ENCODE measurements at places on chromosomes 11 and 22.

DNA sequence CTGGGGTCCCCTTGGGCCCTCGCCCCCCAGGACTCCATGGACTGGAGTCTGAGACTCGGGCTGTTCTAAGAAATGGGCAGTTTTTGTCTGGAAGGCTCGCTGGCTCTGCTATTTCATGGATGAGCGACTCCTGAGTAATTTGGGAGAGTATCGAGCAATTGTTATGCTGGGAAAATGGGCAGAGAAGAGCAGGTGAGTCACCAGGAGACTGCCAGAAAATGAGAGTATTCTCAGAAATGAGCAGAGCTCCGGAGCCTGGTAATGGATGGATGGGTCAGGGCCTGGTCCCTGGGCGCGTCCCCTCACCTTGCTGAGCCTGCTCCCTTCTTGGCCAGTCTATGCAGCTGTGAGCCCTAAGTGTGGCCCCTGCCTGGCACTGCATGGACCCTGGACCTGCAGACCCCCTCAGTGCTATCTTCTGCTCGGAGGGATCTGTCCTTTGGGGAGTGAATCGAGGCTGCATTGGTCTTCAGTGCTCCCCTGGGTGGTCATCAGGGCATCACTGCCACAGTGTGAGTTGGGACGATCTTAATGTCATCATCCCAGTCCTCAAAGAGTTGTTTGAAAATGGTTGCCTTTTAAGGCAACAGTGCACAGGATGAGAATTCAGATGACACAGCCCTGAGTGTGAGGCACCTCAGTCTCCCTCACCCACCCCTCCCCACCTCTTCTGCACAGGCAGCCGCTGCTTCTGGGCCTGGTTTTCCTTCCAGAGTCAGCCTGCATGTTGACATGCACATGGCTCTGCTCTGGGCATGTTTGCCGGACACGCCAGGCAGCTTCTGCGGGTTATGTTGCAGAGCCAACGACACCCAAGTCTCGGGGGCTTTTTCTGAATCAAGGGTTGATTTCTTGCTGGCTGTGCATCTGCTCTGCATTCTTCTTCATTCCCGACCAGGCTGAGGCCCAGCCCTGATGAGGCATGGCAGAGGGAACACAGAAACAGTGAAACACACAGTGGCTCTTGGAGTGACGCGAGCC, 519.0 kb downstream of the TBC1D22A start:
- no peak for DNase-seq

- no peak for DNase-seq
Measured at GRCh38 chr22:50058906-50059880, 1.1 kb upstream of the TTLL8 start.

DNA sequence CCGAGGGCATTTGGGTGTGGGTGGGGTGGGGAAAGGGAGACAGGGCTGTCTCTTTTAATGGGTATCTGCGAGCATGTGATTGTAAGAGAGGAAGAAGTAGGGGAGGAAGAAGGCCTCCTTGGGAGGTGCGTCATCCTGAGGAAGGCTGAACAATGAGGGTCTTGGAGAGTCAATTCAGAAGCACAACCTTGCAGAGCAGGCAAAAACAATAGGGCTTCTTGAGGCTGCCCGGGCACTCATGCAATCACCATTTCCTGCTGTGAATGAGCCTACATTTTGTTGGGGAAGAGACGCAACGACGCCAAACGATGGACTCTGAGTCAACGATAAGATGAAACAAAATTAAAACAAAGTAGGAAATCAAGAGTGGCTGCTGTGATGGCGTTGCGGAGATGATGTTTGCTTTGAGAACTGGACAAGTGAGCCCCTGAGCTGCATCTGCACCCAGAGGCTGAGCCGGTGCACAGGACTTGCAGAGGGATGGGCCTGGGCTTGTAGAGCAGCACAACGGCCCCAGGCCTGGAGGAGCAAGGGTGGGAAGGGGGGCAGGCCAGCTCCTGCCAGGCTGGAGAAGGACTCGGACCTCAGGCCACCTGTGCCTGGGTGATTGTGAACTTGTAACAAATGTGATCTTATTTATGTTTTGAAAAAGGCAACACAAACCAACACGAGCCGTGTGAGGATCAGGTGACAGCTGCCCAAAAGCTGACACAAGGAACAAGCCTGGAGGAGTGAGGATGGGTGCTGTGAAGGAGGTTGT, 92.3 kb upstream of the B3GAT1 start:
- no peak for DNase-seq

- no peak for DNase-seq
Measured at GRCh38 chr11:84532364-84532763, 1094.8 kb downstream of the DLG2 start.

GRCh38 chr11:1776331-1776851, 12.7 kb upstream of the CTSD start:
- DNase-seq, result no peak

- no peak for DNase-seq
Measured at GRCh38 chr22:47064016-47064415, 301.6 kb downstream of the TBC1D22A start.

- no peak for DNase-seq
Measured at GRCh38 chr22:44261164-44261860, 51.4 kb downstream of the SHISAL1 start.

DNA sequence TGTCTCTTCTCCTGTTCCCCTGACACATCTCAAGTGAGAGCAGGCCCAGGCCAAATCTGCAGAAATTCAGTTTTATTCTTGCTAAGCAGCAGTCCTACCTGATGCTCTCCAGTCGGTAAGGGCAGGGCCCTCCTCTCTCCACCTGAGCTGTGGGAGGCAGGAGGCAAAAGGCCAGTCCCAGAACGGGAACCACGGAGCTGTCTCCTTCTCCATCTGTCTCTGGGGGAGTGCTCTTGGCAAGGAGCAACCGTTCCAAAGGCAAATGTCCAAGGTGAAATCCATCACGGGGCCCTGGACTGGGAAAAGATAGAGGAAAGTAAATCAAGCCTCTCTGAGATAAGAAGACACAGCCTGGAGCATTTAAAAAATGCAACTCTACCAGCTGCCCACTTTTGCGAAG, 65.2 kb upstream of the CDON start:
- DNase-seq, result no peak

- DNase-seq, result no peak
Measured at GRCh38 chr11:98107736-98108135, 913.0 kb upstream of the CNTN5 start.

GRCh38 chr22:46513908-46514550, 23.4 kb downstream of the CELSR1 start:
- DNase-seq, result no peak

GRCh38 chr22:22218302-22218701, 26.3 kb upstream of the VPREB1 start:
- no peak for DNase-seq

DNA sequence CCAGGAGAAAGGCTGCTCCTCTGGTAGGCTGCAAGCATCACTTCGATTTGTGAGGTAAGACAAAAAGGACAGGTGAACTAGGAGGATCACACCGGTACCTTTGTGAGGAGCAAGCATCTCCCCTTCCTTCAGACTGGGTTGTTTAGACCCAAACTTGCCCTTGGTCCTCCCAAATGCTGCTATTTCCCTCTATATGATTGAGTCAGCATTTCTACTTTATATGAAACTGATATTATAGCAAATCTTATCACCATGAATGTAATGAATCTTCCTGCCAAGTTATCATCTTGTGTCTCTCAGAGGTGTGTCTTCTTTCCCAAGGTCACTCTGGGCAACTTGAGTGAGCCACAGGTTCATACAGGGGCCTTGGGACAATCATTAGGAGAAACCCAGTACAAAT, 61.0 kb downstream of the KIRREL3 start:
- no peak for DNase-seq

DNA sequence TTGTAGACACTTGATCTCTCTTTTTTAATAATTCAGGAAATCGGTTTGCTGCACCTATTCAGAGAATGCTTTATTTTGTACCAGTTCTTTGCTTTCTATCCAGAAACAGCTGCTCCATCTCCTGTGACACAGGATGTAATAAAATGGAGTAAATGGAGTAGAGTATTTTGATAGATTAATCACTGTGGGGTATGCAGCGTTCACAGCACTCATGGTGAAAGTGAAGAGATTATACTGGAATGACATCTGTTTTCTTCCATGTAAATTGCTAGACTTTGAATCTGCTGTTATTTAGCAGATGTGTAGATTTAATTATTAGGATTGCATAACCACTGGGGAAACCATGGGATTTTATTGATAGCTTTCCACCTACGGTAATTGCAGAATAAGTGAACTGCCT, 227.3 kb upstream of the ARHGAP42 start:
- DNase-seq, result no peak

DNA sequence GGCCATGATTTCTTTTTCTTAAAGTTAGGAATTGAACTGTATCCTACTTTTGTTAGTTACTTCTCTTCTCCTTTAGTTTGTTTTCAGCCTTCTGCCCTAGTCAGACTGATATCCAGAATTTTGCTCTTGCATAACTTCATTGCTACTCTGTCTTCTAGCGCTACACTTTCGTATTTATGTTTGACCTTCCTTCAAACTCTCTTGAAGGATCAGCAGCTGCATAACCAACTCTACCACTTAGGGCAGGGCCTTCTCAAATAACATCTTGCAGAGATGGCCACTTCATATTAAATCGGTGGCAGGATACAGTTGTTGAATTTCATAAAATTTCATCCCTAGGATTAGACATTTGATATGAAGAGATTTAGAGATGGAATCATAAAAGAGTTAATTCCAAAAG, 43.9 kb downstream of the KDM2A start:
- no peak for DNase-seq

DNA sequence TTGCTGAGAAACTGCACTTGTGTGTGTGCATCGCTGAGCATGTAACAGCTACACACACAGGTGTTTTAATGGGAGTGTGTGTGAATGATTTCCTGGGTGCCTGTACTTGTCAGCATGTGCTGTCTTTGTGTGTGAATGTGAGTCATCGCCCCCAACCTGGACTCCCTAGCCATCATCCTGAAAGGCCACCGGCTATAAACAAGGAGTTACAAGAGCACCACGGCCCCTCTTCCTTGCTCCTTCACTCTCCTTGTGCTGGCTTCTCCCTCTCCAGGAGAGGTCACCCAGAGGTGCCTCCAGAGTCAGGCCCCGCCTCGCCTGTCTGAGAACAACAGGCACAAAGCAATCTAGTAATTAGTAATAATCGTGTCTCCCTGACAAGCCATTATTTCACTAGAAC, 419.2 kb downstream of the BUD13 start:
- no peak for DNase-seq

GRCh38 chr11:11081288-11081687, 223.4 kb upstream of the ZBED5 start:
- DNase-seq, result no peak

DNA sequence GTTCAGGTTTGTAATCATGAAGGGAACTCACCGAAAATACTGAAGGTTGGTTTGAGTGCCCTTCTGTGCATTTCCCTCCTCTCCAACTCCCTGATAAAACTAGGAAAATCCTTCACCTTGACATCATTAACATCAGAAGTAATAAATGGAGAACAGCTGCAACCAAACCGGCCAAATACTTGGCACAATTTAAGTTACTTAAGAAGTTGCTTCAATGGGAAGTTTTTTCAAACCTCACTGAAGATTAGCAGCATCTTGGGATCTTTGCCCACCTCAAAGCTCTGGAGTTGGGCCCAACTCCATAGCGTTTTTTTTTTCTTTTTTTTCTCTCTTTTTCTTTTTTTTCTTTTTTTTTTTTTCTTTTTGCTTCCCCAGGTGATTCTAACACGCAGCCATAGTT, 784.8 kb downstream of the KCNA4 start:
- DNase-seq, result no peak

DNA sequence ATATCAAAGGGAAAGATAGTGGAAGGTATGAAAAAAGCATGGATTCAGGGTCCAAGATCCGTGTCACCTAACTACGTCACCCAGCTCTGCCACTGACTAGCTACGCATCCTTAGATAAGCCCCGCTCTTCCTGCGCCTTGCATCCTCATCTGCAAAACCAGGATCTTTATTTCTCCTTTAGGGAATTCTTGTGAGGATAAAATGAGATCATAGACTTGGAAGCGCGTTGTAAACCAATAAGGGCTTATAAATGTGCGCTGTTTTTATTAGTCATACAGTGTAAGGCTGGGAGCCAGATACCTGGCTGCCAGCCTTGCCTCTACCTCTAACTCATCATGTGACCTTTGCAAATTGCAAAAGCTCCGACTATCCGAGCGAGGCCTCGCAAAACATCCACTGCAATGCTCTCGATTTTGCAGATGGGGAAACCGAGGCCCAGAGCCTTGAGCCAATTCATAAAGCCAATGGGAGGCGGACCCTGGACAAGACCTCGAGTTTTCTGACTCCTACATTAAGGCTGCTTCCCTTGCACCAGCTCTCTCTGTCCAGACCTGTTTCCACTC, 753 bp downstream of the PRPF19 start:
- no peak for DNase-seq

GRCh38 chr11:120532832-120533196, 21.3 kb downstream of the GRIK4 start:
- DNase-seq, result no peak
